Muscle of back (tissue), 13 donors: ENCODE measurements at places on chromosomes 16 and 17. TPM values are rescaled to one million over a fixed set of nuclear protein-coding genes. Genes with fewer than 3 reads are reported as not detected.

CCDC200 gene
- 12.3 TPM for polyA plus RNA-seq

UBFD1 gene
- polyA plus RNA-seq, result 62.5 TPM

MSL1 gene
- 105 TPM for polyA plus RNA-seq

ADAM11 gene
- 1.8 TPM for polyA plus RNA-seq

EMP2 gene
- polyA plus RNA-seq, result 74.6 TPM

DNA sequence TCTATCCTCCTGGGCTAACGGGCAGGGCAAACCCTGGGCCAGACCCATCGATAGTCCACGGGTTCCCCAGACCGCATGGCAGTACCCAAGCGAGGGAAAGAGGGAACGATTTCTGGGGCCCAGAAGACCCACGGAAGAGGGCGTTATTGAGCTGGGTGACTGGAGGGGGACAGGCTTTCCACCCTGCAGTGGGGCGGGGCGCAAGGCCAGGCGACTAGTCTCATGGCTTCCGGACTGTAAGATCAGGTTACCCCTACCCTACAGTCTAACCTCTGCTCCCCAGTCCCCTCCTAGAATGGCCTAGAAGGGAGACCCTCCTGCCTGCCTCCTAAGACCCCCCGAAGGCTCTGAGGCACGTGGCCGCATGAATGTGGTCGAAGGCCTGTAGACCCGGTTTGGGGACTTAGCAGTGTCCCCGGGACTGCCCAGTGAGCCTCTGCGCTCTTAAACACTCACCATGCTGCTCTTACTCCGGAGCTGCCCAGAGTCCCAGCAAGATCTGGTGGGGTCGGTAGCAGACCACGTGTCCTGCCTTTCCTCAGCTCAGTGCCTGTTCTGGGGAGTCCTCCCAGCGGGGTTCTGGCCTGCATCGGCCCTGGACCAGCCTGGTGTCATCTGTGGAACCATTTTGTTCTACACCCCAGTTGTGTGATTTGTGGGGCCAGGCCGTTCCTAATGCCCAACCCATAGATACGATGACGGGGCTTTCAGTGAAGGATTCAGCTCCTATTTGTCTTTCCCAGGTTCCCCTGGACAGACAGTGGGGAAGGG lies 13.2 kb upstream of the AURKB start:
- peak; percentile 50 for DNase-seq

DNA sequence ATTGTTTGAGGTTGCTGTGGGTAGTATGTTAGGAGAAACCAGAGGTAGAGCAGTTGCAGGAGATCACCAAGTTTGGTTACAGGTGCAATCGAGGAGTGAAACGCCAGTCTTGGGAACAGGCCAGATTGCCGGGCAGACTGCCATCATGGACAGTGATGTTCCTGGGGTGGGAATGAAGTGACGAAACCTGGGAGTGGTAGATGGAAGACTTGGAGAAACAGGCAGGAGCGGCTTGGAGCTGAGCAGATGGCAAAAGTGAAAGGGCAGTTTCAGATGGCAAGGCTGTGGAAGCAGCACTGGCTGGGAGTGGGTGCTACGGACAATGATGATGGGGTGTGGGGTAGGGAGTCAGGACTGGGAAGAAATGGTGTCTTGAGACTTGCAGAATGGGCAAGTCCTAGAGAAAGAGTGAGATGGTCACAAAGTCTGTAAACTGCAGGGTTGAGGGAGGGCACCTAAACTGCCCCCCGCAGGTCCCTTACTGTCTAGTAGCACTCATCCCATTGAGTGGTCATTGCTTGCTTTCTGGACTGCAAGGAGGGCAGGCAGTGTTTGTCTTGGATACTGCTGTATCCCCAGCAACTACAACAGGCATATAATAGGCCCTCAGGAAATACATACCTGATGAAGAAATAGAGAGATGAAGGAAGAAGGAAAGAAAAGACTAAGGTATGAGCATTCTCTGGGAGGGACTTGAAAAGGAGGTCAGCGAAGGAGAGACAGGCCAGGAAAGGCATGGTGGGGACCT lies 29.5 kb upstream of the ULK2 start:
- DNase-seq, result no peak

DNA sequence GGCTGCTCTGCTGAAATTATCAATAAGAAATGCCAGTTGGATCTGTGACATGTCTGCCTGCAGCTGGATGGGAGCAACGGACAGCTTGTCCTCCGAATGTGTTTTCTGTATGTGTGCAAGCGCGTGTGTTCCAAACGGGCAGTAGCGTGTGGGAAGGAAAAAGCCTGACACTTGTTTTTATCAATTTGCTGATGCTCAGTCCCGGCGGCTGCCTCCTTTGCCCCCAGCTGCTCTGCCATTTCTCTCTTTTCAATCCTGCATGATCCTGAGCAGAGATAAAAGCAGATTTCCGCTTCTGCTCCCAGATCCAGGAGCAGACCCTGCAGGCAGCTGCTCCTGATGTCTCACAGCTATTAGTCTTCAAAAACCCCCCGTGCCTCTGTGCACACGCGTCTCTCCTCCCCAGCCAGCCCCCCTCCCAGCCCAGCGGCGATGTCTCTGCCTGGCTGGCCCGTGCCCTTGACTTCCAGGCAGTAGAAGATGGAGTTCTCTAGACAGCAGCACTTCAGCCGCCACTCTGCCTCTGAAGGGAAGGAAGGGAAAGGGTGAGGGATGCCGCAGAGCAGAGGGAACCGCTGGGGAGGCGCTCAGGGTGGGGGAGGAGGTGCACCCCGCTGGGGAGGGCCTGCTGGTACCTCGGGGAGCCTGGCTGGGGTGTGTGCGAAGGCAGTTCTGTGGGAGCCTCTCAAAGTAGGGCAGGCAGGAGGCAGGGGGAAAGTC lies 4.1 kb downstream of the PRCD start:
- DNase-seq, result peak; percentile 61

DNA sequence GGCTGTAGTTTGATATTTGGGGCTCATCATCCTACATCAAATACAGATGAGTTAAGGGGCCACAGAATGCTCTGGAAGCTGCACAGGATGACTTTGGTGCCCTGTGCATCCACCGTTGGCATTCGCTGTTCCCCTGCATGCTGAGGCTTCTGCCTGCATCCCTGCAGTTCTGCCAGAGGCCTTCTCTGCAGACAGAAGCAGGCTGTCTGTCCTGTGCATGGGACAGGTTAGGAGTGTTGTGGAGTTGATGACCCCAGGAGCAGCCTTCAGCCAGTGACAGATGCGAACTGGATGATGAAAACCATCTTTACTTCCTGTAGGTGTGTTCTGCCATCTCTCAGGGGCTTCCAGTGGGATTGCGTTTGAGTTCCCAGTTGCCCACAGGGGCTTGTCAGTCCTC lies 13.6 kb upstream of the TNS4 start:
- no peak for DNase-seq

DNA sequence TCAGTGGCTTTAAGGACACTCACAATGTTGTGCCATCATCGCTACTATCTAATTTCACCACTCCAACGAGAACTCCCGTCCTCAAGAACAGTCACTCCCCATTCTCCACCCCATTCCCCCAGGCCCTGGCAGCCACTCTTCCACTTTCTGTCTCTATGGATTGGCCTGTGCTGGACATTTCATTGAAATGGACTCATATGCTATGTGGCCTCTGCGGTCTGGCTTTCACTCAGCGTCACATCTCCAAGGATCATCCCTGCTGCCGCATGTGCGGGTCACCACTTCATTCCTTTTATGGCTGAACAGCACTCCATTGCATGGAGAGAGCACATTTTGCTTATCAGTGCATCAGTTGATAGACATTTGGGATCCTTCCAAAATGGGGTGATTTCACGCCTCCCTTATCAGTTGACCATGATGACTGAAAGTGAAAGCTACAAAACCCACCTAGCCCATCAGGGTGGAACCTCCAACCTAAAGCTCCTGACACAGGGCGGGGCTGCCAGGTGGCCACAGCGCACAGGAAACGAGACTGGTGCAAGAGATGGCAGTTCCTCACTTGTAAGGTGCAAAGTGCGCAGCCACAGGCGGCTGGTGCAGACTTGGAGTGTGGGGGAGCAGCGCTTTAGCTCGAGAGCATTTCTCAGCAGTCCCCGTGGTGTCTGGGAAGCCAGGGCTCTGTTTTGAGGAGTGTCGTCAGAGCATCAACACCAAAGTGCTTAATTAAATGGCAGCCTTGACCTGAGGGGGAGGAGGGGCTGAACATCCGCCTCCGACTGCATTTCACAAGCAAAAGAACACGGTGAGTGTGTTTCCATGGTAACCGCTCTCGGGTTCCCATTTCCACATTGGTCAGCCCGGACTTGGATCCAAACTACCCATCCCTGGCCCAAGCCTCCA lies 23.8 kb downstream of the COTL1 start:
- DNase-seq, result no peak

- no peak for DNase-seq
These were observed 4.3 kb upstream of the CCL7 start for GRCh38 chr17:34265711-34266110.

- no peak for DNase-seq
These were observed 14.0 kb downstream of the MYO1D start for GRCh38 chr17:32862940-32863339.

DNA sequence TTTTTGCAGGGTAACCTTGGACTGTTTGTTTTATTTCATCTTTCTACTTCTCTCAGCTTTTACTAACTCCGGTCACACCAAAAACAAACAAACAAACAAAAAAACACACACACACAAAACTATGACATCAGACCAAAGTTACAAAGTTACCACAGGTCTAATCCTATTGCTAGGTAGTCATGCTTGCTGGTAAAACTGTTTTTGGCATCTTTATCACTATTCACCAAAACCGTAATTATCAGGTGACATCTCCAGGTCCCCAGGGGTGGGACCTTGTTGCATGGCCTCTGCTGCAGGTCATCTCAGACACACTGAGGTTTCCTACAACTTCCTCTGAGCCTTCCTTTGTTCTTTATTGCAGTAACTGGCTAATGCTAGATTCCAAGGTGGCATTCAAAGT lies 162.3 kb downstream of the ABCA8 start:
- no peak for DNase-seq

DNA sequence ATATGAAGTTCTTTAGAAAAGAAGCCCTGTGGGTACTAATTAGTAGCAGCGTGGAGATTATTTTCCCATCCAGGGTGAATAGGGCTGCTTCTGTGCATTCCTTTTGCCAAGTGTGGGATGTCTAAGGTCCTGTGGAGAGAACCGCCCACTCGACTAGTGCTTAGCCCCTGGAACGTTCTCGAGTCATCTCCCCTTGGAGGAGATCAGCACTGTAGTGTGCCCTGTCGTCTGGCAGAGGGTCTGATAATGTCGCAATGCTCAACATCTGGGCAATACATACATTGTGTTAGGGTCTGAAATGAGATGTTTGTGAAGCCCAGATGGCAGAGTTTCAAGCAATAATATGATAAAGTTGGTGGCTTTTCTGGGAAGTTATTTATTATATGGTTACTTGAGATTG lies 64.8 kb downstream of the SPECC1 start:
- no peak for DNase-seq

GRCh38 chr16:275041-275641 lies 603 bp downstream of the RGS11 start:
- DNase-seq, result no peak

DNA sequence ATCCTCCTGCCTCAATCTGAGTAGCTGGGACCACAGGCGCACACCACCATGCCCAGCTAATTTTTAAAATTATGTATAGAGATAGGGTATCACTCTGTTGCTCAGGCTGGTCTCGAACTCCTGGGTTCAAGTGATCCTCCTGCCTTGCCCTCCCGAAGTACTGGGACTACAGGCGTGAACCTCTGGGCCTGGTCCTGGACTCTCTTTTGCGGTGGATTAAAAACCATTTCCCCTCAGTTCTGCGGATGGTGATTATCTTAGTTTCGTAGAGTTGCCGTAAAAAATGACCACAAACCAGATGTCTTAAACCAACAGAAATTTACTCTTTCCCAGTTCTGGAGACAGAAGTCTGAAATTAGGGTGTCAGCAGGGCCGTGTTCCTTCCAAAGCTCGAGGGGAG lies 28.8 kb downstream of the MGAT5B start:
- no peak for DNase-seq

DNA sequence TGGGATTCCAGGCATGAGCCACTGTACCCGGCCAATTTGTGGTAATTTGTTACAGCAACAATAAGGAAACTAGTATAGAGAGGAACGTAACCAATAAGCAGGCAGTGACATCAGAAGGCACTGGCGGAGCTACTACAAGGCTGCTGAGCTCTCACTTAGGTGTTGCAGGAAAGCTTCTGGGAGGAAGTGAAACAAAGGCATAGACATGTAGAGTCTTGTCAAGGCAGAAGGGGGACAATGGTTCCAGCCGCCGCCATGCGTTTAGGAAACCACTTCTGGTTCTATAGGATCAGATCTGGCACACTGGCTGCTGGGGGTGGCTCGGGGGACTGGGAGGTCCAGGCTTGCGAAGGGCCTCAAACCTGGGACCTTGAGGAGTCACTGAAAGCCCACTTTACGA lies 9.4 kb upstream of the CPSF4L start:
- no peak for DNase-seq

DNA sequence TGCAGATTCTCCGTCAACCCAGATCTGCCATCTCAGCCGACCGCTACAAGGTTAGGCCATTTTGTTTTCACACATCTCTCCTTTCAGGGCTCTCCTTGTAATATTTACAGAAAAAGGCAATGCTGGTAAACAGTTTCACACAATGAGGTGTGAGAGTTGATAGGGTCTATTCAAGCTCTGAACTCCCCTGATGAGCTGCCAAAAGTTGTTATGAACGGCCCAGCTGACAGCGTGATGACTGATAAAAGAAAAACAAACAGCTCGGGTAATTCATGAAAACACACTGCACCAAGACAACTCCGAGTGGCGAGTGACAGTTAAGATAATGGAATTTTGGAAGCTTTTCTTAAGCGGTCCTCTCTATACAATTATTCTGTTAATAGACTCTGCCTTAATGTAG lies 68.1 kb upstream of the IRX5 start:
- DNase-seq, result no peak

DNA sequence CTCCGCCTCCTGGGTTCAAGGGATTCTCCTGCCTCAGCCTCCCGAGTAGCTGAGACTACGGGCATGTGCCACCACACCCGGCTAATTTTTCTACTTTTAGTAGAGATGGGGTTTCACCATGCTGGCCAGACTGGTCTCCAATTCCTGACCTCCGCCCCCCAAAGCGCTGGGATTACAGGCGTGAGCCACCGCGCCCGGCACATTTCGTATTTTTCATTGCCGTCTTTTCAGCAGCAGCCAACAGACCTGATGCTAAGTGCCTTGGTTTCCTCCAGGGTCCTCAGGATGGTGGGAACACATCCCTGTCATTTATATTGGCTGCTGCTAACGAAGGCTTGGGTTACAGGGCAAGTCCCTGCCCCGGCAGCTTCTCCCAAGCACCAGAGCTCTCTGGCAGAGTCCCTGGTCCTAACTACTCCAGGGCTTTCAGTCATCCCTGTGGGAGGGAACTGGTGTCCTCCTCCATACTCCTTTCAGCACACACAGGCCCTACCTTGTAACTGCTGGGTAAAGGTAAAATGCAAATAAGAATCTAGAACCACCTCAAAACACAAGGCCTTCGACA lies 1.5 kb upstream of the RNF157 start:
- no peak for DNase-seq

- DNase-seq, result no peak
These were observed 505.8 kb downstream of the KCNJ2 start for GRCh38 chr17:70675070-70675590.
